Activated T-cell treated with anti-CD3 and anti-CD28 coated beads for 24 hours (primary cell): ENCODE measurements at places on chromosomes 7 and 10.

DNA sequence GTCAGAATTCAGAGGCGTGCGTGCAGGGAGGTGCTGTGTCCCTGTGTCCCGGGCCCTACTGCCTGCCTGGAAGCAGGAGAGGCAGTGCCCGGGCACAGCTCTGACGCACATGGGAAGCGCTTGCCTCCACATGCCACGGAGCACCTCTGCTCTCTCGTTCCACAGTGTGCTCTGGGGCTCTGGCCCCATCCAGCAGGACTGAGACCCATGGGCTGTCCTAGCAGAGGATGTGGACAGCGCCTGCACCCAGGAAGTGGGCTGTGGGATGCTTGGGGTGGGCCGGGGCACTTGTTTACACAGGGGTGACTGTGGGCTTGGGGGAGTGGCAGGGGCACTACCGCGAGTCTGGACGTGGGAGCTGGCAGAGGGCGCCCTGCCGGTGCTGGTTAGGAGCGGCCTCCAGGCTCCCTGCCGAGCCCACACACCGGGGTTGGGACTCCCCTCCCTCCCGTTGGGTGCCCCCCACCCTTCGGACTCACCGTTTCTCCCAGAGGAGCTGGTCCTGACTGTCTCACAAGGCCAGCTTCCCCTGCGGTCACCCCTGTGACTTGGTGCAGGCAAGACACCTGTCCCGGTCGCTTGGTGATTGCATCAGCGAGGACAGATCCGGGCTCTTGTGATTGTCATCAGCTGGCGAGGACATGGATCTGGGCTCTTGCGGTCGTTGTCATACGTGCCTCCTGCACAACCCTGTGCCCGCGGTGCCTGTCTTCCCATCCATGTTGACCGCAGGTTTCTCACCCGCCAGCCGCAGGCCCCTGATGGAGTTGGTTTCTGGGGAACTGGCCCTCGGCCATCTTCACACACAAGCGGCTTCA lies 83.1 kb downstream of the NKX6-2 start:
- DNase-seq, result no peak

DNA sequence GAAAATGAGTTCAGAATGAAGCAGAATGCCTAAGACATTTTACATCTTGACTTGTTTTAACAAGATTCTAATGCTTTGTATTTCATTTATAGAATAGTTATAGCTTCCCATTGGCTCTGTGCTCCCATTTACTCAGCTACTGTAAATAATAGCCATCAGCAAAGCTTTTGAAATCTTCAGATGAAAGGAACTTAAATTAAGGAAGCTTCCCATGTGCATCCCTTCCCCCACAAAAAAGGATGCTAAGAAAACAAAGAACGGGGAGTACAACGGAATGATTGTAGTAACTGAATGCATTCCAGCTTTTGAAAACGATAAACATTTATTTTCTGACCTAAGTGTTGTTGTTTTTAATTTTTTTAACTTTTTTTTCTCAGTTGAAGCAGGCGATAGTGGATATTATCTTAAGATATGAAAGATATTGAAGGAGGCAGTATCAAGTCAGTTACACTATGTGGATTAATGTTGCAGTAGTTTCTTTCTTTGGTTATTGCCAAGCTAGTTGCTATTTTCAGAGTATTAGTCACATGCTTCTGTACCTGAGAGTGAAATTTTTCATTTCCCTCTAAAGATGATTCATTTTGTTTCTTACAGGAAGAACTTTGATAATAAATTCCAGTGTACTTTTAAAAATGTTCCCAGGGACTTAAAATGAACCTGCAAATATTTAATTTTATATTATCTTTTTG lies 129.2 kb downstream of the KCND2 start:
- DNase-seq, result no peak

GRCh38 chr10:73964743-73965142 lies 33.2 kb upstream of the VCL start:
- DNase-seq, result no peak

GRCh38 chr7:29285861-29286260 lies 91.3 kb downstream of the CHN2 start:
- no peak for DNase-seq

DNA sequence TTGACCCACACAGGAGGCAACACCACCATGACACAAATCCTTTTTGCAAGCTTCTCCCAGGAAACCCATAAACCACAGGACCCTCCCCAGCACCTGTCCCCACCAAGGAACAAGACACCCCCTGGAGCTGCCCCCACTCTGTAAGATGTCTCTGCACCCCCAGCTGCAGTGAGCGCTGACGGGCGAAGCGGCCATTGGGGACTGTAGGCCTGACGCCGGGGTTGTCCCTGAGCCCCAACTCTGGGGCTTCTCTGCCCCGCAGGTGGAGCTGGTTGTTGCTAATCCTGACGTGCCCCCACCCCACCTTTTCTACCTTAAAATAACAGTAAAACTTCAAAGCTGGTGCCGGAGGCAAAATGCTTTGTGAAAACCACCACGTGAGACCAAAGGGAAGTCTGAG lies 94.7 kb upstream of the PPP2R2D start:
- DNase-seq, result no peak

- DNase-seq, result no peak
Measured at GRCh38 chr10:104689105-104689504, 48.0 kb downstream of the SORCS3 start.

GRCh38 chr10:106711313-106711906 lies 453.1 kb downstream of the SORCS1 start:
- peak; percentile 1 for DNase-seq

- DNase-seq, result no peak
Measured at GRCh38 chr10:124999433-125000365, 57.8 kb downstream of the ZRANB1 start.

GRCh38 chr7:68688416-68689086 lies 909.7 kb upstream of the AUTS2 start:
- no peak for DNase-seq

- DNase-seq, result no peak
Measured at GRCh38 chr7:100171840-100172239, 3.4 kb upstream of the GAL3ST4 start.

DNA sequence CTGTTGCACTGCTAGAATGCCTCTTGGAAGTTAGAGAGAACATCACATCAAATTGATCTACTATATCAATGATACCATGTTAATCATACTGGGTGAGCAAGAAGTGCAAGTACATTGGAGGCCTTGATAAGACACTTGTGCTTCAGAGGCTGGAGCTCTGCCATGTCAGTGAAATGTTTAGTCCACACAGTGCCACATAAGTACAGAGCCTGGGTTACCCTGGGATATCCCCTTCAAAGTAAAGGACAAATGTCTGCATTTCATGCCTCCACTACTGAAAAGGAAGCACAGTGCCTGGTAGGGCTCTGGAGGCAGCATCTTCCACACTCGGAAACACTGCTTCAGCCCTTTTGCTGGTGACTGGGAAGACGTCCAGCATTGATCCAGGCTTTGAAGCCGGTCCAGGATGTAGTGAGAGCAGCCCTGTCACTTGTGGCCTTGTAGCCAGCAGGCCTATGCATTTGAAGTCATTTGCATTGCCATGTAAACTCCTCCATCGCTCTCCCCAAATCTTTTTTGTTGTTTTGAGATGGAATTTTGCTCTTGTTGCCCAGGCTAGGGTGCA lies 15.7 kb upstream of the STN1 start:
- no peak for DNase-seq

DNA sequence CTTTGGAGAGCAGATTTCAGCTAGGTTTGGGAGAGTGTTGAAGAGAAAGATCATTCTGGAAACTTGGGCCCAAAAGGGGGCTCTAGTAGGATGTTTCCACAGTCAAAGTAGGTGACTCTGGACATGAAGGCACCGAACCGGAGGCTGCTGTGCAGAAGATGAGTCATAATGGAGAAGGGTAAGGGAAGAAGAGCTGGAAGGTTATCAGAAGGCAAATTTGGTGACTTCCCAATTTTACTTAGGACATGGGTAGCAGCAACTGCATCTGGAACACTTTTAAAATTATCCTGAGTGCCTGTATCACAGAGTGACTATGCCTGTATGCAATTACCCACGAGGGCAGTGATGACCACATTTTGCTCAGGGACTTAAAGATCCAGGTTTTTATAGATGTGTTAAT lies 38.8 kb downstream of the PIK3AP1 start:
- no peak for DNase-seq

DNA sequence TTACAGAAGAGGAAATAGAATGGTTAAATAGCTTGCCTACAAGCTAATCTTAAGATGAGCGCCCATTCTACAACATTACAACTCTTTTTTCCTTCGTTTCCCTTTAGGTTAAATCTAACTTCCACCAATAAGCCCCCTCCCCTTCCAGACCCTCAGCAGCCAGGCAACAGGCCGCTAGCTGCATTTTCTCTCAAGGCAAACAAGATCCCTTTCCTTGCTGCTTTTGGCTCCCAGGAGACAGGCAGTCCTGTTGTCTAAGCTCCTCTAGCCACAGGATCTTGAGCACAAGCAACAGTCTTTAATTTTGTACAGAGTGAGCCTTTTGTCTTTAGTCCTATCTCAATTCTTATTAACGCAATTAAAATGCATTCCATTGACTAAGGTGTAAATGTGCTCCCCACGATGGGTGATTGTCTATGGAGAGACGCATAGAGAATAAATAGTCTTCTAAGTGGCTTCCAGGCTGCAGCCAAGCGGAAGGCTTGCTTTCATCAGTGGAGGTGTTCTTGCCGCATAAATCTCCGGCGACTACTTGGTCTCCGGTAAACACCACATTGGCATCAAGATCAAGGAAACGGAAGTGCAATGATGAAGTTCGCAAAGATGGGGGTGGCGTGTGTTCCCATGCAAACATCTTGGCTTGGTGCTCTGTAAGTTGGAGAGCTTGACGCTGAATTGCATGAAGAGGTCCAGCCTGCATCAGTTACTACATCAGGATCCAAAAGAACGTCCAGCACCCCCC lies 181.9 kb upstream of the LYZL2 start:
- DNase-seq, result no peak

GRCh38 chr10:114504769-114505579 lies 100.7 kb upstream of the AFAP1L2 start:
- DNase-seq, result no peak

DNA sequence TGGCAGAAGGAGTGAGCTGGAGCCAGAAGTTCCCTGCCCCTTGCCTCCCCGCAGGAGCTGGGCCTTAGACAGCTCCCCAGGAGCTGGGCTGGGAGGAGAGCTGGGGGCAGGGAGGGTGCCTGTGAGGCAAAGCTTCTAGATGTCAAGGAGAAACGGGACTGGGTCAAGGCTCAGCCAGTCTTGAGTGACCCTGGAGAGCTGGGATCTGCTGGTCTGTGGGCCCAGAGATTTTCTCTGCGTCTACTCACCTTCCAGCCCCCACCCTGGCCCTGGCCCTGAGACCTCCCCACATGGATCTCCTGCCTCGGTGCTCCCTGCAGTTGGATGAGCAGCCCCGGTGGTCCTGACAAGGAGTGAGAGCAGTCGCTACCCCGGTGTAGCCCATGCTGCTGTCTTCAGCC lies 20.3 kb upstream of the SHH start:
- no peak for DNase-seq

GRCh38 chr7:41942468-41943093 lies 239.7 kb upstream of the INHBA start:
- DNase-seq, result no peak

DNA sequence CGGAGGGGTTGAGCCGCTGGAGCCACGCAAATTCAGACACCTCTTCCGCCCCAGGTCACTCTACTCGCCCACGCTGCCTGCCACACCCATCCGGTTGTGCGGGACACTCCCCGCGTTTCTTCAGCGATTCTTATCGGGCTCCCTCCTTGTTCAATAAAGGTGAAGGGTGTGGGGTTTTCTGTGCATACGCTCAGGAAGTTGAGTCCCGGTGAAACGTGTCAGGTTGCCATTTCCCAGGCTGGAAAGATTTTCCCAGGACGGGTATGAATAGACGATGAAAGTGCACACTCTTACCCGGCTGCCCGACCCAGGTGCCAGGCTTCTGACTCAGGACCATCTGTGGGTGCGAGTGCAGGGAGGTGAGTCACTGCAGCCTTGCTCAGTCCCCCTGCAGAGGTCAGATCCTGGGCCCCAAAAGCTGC lies 22.0 kb downstream of the KLF6 start:
- no peak for DNase-seq

DNA sequence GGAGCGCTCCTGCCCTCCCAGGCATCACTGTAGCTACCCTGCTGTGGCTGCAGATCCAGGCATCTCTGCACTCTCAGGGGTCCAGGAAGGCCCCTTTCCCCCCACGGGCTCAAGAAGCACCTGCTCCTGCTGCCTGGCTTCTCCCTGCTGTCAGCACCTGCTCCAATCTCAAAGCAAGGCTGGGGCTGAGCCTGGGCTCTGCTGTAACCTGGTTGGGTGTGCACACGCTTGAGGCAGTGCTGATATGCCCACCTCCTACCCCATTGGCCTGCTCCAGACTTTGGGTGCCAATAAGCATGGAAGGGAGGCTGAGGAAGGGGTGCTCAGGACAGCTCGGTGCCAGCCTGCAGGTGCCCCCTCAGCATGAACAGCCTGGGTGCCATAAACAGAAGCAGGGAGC lies 185.0 kb downstream of the ZNF438 start:
- DNase-seq, result no peak

DNA sequence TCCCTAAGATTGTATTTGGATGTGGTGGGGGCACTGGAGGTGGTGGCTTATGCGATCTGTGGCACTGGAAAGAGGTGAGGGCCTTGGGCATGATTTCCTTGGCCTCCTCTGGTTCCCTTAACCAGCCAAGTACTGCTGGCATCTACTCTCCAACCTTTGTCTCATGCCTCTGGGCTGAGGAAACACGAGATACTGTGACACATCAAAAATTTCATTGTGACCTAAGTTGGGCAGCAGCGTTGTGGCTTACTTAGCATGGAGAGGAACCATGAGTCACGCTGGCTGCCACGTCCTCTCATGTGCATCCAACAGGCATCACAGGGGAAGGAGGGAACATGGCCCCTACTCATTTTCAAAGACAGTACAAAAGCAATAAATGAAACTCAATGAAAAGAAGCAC lies 29.7 kb upstream of the GSDME start:
- no peak for DNase-seq

DNA sequence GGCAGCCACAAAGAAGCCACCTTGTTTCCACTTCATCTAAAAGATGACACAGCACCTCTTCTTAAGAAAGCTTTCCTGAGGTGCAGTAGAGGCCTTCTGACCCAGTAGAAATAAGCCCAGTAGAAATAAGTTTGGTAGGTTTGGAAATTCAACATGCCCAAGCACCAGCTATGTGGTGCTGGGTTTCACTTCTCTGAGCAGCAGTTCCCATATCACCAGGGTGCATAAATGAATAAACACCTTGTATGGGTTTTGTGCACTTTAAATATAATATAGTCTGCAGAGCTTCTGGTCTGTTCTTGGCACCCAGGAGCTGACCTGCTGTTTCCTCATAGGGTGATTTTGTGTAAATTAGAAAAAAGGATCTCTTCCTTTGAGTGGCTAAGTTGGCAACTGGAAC lies 492.4 kb upstream of the SORCS1 start:
- no peak for DNase-seq

DNA sequence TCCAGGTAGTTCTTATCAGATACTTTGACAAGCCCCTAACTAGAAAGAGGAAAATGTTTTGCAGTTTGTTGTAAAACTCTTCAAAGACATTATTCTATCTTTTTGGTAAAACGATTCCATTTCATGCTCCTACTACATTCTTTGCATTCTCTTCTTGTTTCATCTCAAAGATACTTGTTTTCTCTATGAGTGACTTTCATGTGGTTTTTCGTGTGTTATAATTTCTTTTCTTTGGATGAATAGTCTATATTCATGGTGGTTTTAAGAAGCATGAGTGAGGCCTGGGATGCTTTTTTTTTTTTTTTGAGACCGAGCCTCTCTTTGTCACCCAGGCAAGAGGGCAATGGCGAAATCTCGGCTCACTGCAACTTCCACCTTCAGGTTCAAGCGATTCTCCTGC lies 292.5 kb upstream of the LYZL1 start:
- no peak for DNase-seq
